ENCODE measurements at places on chromosomes 6 and 20. TPM values are rescaled to one million over a fixed set of nuclear protein-coding genes. Genes with fewer than 3 reads are reported as not detected.

DNA sequence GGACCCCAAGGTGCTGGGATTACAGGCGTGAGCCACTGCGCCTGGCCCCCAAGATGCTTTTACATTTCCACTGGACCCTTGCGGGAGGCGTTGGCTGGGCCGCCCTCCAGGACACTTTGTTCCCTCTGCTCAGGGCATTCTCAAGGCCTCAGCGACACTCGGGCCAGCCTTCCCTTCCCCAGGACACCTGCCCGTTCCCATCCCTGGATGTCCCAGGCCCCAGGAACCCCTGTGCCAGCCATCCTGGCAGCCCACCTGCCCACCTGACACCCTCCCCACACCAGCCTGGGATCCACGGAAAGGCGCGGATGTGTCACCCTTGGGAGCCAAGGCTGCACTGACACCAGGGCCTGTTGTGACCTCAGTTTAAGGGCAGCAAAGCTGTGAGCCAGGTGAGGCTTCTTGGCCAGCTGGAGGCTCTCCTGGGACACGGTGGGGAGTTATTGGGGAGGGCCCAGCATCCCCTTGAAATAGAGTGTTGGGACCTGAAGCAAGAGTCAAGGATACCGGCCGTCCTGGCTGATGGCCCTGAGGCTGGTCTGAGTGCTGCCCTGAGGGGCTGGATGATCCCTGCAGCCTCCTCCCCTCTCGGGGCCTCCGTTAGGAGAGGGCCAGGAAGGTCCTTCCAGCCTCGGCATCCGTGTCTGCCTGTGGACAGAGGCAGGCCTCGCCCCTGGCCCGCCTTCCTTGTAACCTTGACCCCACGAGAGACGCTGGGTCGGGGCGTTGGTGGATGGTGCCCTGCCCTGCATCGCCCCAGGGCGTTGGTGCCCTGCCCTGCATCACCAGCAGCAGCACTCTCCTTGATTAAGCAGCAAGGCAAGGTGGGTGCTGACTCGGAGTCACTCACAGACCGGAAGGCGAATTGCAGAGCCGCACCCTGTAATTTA lies 84.2 kb upstream of the BHLHE23 start:
- no peak for DNase-seq

DNA sequence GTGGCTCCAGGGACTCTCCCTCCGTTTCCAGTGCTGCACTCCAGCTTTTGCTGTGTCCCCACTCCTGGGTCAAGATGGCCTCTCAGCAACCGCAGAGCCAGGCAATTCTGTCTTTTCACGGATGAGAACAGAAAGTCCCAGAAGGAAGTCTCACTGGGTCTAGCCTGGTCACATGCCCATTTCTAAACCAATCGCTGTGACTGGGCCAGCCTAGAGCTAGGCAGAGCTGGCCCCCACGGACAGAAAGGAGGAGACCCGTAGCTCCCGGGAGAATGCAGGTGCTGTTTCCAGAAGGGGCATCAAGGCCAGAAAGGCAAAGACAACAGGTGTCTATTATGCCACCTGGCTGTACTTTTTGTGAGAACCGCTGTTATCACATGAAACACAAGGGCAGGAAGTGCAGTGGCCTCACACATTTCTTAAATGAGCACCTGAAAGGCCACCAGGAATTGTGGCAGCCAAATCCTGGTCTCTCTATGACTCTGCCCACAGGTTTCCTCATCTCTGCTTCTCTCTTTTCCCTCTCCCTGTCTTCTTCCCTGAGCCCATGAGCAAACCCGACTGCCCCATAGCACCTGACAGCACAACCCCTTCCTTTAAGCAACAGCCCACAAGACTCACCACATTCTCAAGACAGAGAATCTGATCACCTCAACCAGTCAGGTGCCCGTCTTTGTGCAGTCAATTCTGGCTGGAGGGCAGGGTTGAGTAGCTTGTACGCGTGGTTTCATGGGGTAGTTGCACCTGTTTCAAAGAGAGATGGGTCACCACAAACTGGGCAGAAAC lies 37.1 kb upstream of the B4GALT5 start:
- no peak for DNase-seq

GRCh38 chr6:35141007-35141655 lies at the start of gene TCP11:
TCP11 (minus strand) TSS chr6:35141339; CDS start chr6:35140870, 469 bp downstream.
- DNase-seq: no peak

DNA sequence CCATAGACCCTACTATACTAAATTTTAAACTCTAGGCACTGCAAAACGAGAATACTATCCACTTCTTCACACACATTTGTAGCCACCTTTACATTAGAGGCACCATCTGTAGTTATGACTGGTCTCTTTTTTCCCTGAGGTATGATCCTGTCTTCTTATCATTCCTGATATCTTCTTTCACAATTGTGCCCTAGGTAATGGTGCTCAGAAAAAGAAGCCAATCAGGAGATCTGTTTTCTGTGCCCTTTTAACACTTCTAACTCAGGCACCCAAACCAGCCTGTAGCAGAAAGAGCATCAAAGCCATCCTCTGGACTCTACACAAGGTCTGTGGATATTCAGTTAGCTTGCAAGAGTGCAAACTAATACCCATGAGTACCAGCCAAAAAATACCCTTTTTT lies 149.7 kb upstream of the SGK1 start:
- DNase-seq: no peak

DNA sequence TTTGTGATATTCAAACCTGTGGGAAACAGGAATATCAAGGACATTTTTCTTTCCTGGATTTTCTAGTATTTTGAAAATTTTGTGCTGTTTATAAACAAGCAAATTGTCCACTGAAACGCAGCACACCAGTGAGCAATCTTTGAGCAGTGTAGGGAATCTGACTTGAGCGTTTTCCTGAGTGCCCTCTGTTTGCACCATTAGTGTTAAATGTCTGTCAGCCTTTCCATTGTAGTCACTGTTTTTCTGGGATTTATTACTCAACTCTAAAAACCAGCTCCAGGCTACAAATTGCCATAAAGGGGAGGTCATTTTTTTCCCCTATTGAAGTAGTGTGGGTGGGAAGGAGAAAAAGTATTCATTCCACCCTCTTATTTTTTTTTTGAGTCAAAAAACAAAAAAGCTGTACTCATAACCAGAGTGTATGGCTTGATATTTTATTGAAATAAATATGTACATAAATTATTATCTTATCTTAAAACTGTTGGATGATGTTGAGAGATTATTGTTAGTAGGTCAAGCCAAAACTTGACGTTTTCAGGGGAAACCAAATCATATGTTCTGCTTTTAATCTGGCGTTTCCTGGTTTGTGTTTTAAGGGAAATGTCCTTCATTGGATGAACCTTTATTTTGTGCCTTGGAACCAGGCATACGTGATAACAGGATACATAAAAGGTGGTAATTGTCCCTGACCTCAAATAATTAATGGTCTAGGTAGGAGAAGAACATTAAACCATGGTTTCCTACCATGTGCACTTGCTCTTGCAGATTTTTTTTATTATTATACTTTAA lies 51.8 kb downstream of the TSHZ2 start:
- no peak for DNase-seq

- no peak for DNase-seq
Observed at GRCh38 chr6:153058909-153059308, 56.4 kb upstream of the MTRF1L start.

RNF144B gene
- 3.3 TPM for total RNA-seq

TREM2 gene
- total RNA-seq: 6.0 TPM

All from cerebellum (tissue), 4 donors.